HAP-1 (cell line): ENCODE measurements at places on chromosomes 13 and 19.
A peak's percentile ranks its signal among the peaks of the same experiment; 100 is the strongest.

GRCh38 chr19:7751157-7751783 is 3.9 kb upstream of the CD209 start:
- no peak for DNase-seq

DNA sequence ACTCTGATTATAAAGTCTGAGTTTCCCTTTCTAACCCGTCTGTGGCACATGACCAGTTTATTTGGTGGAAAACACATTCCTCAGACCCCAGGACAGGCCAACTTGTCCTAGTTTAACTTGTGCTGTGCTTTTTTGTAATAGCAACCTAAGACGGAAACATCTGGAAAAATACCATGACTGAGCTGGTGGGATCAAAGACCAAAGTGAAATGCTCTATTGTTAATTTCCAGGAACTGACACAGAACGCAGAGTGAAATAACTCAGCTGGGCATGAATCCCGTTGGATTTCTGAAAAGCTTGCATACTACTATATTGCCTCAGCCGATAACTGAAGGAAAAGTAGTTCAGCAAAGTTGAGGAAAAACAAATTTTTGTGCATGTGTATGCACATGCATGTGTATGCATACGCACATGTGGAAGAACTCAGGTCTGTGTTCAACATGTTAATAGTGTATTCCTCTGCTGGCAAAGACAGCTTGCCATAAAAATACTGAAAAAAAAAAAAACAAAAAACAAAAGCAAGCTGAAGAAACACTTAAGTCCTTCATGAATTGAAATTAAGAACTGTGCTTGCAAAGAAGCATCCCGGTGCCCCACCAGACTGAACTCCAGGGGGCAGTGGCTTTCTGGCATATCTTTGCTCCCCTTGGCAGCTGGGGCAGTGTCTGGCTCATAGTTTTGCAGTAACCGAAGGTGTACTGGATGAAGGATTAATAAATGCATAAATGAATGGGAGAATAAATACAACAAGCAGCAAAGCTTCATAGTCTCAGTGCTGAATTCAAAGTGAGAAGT is 187.8 kb downstream of the LHFPL6 start:
- DNase-seq: peak; percentile 23

GRCh38 chr13:99661791-99662190 is 160.5 kb downstream of the TM9SF2 start:
- DNase-seq: no peak

DNA sequence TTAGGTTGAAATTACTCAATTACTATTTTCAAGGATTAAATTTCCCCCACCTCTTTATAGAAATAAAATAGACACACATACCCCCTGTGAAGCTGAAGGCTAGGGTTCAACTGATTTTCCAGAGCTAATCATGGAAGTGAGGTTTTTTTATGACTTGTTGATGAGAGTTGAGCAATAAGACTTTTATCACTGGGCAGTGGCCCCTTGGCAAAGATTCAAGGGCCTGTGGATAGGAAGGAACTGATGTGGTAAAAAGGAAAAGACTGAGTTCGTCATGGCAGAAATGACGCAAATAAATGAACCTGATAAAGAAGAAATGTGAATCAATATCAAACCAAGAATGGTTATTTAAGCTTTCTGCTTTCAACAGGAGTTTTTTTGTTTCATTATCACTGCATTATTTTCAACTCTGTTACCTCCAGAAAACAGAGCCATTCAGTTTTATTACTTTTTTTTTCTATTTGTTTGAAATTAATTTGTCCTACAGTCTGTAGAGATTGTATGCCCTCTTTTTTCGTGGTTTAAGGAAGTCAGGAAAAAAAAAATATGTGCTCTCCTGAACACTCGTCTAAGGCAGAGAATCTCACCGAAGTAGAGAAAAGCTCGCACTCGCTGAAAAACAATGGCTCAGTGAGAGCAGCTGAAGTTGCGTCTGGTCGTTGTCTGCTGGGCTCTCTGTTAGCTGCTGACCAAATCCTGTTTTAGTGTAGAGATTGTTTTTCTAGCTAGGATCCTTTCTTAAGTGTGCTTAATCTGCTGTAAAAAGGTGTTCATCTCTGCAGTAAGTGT is 38.9 kb downstream of the STOML3 start:
- DNase-seq: no peak

- no peak for DNase-seq
These were observed 38.7 kb downstream of the ZNF333 start for GRCh38 chr19:14728595-14728994.

- DNase-seq: peak; percentile 80
These were observed 5.0 kb upstream of the PTGER1 start for GRCh38 chr19:14479975-14480699.

DNA sequence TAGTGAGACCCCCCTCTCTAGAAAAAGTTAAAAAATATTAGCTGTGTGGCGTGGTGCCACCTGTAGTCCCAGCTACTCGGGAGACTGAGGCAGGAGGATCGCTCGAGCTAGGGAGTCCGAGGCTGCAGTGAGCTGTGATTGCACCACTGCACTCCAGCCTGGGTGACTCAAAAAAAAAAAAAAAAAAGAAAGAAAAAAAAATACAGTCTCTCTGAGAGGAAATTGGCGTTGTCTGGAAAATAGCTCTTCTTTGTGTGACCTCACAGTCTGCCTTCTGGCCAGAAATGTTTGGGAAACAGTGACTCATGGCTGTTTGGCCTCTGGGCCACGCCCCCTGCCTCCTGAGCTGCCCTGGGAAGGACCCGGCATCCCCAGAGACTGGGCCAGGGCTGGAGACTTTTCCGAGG is 10.7 kb downstream of the MARCHF2 start:
- DNase-seq: peak; percentile 73

DNA sequence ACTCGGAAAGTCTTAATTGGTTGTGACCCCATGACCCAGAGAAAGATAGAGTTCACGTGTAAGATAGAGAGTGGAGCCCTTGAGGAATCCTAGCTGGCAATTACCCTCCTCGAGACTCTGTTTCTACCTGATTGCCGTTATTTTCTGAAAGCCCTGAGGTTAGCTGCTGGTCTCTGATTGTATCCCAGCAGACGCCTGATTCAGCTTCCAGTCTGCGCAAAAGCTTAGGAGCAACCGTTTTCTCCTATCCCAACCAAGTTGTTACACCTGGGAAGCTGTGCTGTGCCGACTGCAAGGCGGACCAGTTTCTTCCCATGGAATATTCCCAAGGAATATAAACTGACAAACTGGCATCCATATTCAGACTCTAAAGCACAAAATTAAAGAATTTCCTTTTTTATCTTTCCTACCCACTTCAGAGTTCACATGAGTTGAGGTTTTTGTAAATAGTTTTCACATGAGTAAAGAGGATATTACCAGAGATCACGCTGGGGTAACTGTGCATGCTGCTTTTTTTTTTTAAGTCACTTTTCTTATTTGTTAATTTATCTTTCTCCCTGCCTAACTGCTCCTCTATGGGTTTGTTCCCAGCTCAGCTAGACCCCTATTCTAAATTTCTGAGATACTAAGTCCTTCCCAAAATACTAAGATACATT is 1.5 kb upstream of the TRPC4 start:
- no peak for DNase-seq

GRCh38 chr19:45499196-45500180 is 1.2 kb downstream of the PPM1N start:
- peak; percentile 45 for DNase-seq

GRCh38 chr19:18439025-18439909 is 1.3 kb upstream of the ISYNA1 start:
- DNase-seq: peak; percentile 38

DNA sequence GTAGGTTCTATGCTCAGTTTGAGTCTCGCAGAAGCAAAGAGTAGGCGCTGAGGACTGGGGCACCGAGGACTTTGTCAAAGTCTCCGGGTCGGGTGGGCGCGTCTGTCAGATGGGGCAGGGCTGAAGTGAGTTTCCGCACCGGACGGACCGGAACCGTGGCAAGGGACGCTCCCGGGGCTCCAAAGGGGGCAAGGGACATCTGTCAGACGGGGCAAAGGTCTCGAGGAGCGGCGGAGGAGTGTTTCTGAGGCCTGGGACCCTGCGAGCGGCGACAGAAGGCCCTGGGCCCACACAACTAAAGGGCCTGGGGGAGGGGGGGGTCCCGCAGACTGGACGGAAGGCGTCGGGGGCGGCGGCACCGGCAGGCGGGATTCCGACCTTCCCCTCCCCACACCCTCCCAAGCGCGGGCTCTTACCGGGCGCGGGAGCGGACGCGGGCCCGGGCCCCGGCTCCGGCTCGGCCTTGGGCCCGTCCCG is 13.3 kb upstream of the AKAP8L start:
- DNase-seq: peak; percentile 32

GRCh38 chr19:34960103-34960805 is 3.8 kb downstream of the ZNF792 start:
- no peak for DNase-seq

DNA sequence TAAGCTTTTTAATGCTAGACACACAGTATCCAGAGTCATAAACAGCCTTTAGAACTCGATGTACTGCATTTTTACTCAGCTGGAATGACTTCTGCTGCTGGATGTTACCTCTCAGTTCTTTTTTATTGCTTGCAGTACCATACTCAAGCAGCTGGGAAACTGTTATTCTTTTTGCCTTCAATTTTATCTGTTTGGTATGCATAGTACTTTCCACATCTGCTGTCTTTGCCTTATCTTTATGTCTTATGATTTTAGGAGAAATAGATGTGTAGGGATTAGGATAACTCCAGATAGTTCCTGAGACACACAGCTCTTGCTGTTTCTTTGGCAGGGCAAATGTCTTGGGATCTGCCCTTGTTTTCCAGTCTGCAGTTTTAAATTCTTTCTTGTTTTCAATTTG is 31.5 kb downstream of the TEX30 start:
- no peak for DNase-seq

DNA sequence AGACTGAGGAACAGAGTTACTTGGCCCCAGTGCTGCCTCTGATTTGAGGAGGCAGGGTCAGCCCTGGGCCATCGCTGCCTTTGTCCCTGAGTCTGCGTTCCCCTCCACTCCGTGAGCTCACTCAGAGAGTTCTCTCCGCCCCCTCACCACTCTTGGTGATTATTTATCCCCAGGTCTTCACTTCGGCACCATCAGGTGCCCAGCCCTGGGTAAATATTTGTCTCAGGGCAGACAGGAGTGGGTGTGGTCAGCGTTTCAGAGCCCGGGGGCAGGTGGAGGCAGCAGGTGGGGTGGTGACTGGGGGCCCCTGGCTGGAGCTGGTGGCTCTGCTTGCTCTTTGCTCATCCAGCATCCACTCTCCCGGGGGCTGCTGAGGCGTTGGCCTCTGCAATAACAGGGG is 20.6 kb downstream of the PPP1R37 start:
- DNase-seq: no peak

GRCh38 chr19:11736696-11737095 is 2.0 kb downstream of the ZNF823 start:
- DNase-seq: peak; percentile 31

- DNase-seq: no peak
These were observed 3.7 kb upstream of the NAT14 start for GRCh38 chr19:55481148-55481793.

DNA sequence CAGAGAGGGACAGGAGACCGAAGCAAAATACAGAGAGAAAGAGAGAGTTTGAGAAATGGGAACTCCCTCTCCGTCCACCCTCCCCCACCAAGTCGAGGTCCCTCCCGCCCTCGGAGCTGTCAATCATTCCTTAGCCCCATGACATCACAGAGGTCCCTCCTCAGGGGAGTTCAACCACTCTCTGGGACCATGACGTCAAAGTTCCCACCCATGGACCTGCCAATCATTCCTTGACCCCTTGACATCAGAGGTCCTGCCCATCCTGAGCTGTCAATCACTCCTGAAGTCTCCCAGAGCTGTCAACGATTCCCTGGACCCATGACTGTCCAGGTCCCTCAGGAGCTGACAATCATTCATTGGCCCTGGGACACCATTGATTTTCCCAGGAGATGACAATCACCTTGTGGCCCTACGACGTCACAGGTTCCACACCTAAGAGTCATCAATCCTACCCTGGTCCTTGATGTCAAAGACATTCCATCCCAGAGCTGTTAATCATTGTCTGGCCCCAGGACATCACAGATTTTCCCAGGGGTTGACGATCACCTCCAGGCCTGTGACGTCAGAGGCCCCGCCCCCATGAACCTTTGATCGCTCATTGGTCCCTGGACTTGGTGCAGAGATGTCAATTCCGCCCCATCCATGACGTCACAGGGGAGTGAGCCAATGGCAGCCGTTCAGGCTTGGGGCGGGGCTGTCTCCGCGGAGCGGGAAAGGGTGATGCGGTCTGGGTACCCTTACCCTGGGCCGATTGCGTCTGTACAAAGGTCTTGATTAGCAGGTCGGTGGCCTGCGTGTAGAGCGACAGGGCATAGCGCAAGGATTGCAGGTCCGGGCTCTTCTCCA is 61.7 kb downstream of the COLGALT1 start:
- DNase-seq: peak; percentile 60

GRCh38 chr13:27252467-27252866 is 1.1 kb downstream of the RPL21 start:
- DNase-seq: no peak

- DNase-seq: no peak
These were observed 42.5 kb downstream of the SYDE1 start for GRCh38 chr19:15149737-15150136.

- DNase-seq: no peak
These were observed 458.6 kb downstream of the DCT start for GRCh38 chr13:94020833-94021232.

GRCh38 chr13:21579754-21580316 is 24.1 kb downstream of the MICU2 start:
- no peak for DNase-seq

DNA sequence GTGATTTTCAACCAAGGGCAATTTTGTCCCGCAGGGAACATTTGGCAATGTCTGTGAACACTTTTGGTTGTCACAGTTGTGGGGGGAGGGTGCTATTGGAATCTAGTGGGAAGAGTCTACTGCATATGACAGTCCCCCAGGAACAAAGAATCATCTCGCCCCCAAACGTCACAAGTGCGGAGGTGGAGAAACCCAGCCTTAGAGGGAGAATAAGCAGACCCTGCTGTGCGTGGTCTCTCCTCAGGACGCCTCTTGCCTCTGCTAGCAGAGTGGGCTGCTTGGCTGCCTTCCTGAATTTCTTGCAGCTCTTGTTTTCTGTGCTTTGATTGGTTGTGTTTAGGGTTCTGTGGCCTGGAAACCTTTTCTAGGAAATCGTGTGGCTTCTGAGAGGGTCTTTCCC is 42.5 kb downstream of the NFIX start:
- no peak for DNase-seq

DNA sequence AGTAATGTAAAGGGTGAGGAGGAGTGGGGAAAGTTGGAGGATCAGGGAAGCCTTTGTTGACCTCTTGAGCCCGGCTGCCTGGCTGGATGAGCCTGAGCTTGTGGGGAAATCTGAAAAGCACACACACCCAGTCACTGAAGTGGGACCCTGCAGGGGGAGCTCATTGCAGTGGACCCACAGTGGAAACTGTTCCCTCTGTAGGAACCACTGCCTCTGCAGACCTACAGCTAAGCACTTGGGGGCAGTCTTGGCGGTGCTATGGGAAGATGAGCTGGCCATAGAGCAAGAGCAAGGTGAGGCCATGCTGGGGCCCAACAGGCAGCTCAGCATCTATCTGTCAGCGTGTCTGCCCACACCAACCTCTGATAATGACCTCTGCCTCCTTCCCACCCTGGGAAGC is 294.8 kb downstream of the TSHZ3 start:
- DNase-seq: peak; percentile 21

DNA sequence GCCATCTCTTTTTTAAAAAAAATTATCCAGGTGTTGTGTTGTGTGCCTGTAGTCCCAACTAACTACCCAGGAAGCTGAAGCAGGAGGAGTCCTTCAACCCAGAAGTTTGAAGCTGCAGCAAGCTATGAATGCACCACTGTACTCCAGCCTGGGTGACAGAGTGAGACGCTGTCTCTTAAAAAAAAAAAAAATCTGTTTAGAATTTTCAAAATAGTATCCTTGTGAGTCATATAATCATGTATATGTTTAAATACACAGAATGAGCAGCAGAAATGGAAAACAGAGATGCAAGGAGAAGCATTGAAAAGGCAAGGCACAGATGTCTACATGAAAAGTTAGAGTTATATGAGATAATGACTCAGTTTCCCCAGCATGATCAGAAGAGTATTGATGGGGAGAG is 31.2 kb downstream of the SYDE1 start:
- no peak for DNase-seq
